Stimulated activated CD4-positive, alpha-beta T cell treated with anti-CD3 and anti-CD28 coated beads, Interleukin-4, amount 100 ng/mL, for 1 hour (primary cell): ENCODE measurements at places on chromosomes 7 and 10.

DNA sequence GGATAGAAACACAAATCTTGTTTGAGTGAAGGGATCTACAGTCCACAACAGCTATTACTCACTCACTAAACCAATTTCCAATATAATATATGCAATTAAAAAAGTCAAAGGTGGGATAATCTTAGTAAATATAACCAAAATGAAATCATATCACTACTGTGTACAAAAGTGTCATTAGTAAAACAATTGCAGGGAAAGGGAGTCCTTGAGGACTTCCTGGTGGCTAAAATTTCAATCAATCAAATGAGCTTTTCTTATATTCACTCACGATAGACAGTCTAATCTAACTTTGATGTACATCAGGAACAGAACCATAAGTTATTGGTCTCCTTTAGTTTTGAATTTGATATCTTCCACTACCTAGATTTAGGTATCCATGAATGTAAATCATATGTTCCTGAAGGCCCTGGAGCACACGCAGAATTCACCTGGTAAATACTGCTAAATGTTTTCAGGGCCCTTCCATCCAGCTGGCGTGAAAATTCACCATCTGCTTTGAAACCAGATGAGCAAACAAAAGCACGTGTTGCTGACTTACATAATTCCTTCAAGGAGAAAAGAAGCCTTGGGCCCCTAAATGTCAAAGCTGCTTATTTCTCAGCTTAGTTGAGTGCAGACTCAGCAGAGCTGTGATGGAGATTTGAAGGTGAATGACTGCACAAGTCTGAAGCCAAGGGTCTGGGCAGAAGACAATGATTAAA, 159.3 kb upstream of the TMEM196 start:
- no peak for DNase-seq

DNA sequence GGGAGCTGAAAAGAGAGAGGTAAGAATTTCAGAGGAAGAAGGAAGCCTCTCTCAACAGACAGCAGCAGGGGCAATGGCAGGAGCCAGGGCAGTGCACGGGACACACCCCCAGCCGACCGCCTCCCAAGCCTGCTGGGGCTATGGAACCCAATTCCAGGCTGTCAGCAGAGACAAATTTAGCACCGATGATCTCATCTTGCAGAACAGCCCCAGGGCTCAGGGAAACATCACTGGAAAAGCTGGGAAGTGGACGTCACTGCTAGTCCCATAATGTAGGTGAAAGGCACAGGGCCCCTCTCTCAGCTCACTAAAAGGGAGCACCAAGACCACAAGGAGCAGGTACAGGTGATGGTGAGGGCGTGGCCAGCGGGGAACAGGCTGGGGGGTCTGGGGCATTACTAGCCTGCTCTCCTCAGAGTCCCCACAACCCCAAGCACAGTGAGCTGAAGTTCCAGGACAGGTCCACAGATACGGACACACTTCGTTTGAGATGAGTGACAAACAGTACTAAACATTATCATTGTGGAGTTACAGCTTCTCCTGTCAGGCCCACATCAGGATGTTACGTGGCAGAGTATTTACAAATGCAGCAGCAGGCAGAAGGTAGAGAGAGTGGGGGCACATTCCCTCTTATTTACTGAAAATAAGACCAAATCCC, 103.7 kb downstream of the PLXNA4 start:
- no peak for DNase-seq

- DNase-seq: no peak
Measured at GRCh38 chr7:22357311-22358175, 589 bp upstream of the RAPGEF5 start.

GRCh38 chr7:46616636-46617035, 695.6 kb upstream of the IGFBP3 start:
- no peak for DNase-seq

DNA sequence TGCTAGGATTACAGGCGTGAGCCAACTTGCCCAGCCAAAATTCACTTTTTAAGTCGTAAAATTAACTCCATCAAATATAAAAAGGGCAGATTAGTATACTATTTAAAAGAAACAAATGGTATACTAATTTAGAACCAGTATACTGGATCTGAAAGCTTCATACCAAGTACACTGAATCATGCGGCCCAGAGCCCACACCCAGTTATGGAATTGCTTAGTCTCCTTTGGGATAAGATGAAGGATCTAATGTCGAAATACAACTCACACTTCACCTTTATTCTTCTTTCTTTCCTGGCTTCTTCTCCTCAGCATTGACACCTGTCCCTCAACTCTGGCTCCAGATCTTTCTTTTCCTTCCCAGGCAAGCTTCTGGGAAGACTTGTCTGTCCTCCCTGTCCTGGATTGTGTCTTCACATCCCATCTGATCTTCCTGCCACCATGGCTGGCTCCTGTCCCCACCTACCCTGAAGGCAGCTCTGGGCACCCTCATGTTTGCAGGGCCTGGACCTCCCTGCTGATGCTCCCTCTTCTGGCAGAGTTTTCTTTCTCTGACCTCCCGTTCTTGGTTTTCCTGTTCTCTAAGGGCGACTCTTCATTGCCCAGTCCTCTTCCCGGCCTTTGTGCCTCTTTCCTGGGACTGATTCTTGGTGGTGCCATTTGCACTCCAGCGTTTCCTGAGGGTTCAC, 57.8 kb upstream of the CTBP2 start:
- no peak for DNase-seq

DNA sequence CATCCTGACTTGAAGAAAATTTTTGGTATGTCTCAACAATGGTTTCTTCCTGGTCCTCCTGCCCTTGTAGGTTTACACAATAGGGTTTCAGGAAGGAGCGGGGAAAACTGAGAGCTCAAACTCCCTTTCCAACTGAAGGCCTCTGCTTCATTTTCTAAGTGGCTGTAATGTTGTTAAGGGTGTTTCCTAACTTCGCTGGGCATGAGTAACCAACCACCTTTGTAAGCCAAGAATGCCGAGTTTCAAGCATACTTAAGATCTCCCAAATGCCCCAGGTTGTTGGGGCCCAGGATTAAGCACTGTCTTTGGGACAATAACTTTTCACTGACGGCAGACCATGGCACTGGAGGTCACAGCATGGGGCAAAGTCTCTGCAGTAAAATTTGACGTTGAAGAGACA, 33.6 kb upstream of the DRGX start:
- DNase-seq: no peak

DNA sequence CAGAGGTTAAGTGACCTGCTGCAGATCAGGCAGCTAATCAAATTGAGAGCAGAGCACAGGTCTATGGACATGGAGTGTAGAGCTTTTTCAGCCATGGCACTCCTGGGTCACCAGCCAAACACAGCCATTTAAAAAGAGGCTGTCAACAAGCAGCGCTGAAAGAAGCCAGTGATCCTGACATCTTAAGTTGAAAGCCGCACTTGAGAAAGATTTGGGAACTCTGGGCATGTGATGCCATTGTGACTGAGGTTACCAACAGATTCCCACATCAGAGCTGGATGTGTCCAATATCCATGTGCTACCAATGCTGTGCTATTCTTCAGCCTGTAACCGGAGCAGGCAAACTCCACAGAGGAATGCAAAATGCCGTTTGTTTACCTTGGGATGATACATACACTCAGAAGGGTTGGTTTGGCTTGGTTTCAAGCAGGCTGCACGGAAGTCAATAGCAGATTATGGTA, 56.2 kb upstream of the ABLIM1 start:
- no peak for DNase-seq

DNA sequence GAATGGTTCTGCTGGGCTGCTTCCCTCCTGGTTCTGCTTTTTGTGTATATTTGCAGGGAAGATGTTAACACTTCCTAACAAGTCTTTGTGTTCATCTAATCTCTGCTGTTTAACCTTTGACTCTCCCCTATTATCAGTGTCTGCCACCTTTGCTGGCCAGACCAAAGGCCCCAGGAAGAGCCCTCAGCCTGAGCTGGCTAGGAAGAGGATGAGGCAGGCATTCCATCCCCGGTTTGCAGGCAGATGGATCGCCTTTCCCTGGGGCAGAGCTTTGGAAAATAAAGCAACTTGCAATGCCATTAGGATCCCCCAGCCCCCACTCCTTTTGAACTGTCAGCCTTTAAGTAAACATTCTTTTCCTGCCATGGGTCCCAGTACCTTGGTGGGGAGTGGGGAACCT, 19.0 kb downstream of the DPCD start:
- no peak for DNase-seq

- peak; percentile 81 for DNase-seq
Measured at GRCh38 chr7:102272075-102272916, 14.4 kb upstream of the SH2B2 start.

- no peak for DNase-seq
Measured at GRCh38 chr7:108345710-108346336, 110.4 kb downstream of the NRCAM start.

DNA sequence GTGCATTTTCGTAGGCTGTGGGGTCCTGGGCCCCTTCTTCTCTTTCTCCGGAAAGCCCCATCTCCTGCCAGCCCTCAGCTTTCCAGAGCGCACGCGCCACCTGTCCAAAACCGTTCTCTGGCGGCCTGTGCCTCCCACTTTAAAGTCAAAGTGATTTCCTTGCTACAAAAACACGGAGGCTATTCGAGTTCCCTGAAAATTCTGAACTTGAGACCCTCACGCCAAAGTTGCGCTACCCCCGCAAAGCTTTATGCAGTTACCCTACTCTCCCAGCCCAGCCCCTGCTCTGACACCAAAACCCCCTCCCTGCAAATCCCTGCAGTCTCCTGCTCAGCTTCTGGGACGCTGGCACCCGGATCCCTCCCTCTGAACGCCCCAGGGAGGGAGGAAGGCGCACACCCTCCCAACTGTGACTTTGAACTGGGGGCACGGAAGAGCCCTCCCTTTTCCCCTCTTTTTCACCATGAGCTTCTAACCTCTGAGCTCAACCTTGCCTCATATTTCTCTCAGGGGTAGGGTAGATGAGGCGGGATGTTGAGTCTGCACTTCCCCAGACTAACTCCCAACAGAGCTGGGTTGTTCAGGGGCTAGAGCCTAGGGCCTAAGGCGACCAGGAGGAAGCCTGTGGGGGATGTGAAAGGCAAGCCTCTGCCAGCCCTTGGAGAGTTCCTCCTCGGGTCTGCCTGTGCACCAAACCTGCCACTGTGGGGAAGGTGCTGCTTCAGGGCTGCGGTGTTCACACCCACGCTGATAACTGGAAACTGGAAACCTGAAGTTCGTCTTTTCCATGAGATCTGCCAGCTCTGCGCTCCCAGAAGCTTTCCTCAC, 2.7 kb upstream of the PAX4 start:
- no peak for DNase-seq

DNA sequence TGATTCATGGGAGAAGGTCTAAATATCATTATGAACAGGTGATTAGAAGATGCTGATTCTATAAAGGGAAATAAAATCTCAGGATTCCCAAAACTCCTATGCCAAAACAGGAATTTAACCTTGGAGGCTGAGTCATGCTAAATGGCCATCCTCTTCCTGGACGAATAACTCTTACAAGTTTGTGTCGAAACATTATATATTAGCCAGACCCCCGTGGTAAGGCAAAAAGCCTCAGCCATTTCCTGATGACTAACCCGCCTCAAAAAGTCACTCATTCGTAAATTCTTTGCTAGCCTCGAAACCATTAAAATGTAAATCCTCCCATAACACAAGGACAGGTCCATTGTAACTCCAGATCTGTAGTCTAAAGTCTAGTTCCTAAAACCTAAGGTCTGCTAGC, 32.0 kb downstream of the CUL2 start:
- no peak for DNase-seq

- DNase-seq: no peak
Measured at GRCh38 chr7:129376778-129377700, 57.2 kb upstream of the STRIP2 start.

DNA sequence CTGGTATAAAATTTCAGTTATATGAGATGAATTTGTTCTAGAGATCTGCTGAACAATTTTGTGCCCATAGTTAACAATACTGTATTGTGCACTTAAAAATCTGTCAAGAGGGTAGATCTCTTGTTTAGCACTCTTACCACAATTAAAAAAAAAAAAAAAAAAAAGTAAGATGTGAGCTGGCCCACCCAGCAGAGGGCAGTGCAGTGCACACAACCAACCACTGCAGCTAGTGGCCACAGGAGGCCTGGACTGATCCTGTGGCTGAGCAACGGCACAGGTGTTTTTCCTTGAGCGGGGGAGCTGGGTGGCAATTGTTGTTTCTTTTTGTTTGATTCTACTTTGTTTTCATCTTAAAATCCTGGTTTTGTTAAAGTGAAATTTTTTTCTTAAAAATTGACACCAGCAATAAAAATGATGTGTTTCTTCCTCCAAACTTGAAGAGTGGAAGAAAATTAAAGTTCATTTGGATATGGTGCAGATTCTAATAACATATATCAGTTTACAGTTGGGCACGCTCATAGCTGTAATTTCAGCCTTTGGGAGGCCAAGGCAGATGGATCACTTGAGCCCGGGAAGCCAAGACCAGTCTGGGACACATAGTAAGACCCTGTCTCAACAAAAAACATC, 171.1 kb upstream of the TBX20 start:
- peak; percentile 57 for DNase-seq

- DNase-seq: no peak
Measured at GRCh38 chr7:33714208-33714607, 191.1 kb upstream of the BMPER start.

- no peak for DNase-seq
Measured at GRCh38 chr10:492836-493235, 196.6 kb downstream of the DIP2C start.

GRCh38 chr7:43764039-43764761, 5.7 kb downstream of the BLVRA start:
- peak; percentile 60 for DNase-seq

DNA sequence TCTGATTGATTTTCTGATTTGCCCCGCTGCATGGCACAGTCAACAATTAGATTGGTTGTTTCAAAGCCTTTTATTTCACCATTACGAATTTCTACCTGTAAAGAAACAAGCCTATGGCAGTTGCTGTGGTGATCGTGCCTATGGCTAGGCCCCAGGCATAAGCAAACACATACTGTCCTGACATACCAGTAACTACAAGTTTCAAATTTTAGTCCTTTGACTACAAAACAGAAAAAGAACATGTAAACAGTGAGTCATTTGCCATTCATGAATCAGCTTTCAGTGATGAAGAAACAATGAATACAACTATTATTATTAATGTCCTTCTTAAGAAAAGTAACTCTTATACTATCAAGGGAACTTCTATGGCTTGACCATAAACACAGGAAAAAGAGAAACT, 168.0 kb upstream of the LRRN3 start:
- DNase-seq: no peak
